ENCODE measurements at places on chromosomes 11 and 22. TPM values are rescaled to one million over a fixed set of nuclear protein-coding genes. Genes with fewer than 3 reads are reported as not detected.

Gene SCUBE2
- 0.29 TPM for polyA plus RNA-seq

Gene BIK
- polyA plus RNA-seq, result 9.1 TPM

GRCh38 chr11:134592391-134592990 lies 180.4 kb upstream of the B3GAT1 start:
- peak; percentile 34 for DNase-seq

Gene C1QTNF4
- polyA plus RNA-seq, result 3.9 TPM

Gene C11orf87
- 0.32 TPM for polyA plus RNA-seq

Gene POU2AF3
- polyA plus RNA-seq, result 5.7 TPM

DNA sequence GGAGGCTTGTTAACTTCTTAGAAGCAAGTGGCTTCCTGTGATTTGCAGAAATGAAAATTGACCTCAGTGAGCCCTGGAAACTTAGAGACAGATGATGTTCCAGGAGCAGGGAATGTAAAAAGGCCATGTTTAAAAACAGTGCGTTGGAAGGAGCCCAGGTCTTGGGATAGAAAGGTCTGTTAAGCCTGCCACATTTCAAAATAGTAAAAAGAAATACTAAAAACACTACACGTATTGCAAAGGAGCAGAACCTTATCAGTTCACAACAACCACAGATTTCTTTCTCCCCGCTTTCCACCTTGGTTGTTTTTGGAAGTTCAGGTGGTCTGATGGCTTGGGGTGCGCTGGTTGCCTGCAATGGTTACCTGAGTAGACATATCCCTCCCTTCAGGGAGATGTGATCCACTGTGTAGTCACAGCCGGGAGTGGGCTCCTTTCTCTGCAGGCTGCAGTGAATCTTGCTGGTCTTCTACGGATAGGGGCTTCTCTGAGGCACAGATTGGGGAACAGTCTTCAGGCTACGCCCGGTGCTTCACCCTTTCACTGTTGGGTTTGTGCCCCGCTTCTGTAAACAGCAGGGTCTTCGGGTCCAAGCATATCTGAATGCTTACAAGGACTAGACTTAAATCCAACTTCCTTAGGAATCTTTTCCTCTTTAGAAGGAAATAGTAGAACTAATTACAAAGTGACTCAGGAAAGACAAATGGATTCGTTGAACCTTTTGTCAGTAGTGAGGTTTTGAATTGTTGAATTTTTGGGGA lies 1.9 kb downstream of the TEAD1 start:
- DNase-seq, result no peak

GRCh38 chr11:130825983-130826382 lies 90.3 kb downstream of the SNX19 start:
- no peak for DNase-seq

Gene OR8B3
- polyA plus RNA-seq, result not detected

GRCh38 chr11:122313581-122313980 lies 197.6 kb upstream of the BLID start:
- no peak for DNase-seq
